AG04449 (cell line): ENCODE measurements at places on chromosomes 2 and 18.

GRCh38 chr2:11832531-11832930 lies 86.1 kb downstream of the LPIN1 start:
- DNase-seq = no peak

DNA sequence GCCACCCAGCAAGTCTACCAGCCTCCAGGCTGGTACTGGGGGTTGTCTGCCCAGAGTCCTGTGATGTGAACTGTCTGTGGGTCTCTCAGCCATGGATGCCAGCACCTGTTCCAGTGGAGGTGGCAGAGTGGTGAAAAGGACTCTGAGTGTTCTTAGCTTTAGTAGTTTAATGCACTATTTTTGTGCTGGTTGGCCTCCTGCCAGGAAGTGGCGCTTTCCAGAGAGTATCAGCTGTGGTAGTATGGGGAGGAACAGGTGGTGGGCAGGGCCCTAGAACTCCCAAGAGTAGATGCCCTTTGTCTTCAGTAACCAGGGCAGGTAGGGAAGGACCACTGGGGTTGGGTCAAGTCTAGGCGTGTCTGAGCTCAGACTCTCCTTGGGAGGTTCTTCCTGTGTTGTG lies 356.7 kb downstream of the STK39 start:
- DNase-seq = no peak

DNA sequence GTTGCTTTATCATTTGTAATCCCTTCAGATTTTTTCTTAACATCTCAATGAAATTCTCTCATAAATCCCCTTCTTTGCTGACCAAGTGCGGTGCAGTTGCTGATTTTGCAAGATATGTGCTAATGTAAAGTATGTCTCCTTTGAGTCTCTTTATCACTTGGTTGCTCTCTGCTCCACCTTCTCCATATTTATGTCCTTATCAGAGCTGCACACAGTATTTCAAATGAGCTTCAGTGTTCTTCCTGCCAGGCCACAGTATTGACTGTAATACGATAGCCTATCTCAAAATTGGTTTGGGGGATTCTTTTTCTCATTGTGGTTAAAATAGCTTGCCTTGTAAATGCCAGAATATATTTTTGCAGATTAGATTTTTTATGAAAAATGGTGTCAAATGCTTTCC lies 32.2 kb downstream of the MAIP1 start:
- DNase-seq = no peak

DNA sequence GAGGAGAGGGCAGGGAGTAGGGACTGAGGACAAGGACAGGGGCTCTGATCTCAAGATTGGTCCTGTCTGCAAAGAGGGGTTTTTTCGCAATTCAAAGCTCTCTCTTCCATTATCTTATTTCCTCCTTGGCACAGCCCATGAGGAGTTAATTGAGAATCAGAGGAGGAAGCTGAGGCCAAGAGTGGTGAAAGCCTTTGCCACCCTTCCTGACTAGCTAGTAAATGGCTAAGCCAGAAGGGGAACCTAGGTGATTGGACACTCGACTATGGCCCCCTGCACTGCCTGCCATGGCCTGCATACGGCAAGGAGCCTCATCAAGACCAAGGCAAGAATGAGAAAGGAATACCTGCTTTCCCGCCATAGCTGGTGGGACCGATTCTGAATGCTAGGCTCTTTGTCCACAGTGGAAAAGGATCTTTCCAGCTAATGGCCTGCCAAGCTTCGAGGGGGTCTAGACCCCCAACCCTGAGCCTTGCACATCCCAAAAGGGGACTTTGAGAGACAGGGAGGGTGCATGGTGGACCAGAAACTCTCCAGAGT lies 237.9 kb downstream of the HAUS1 start:
- no peak for DNase-seq

DNA sequence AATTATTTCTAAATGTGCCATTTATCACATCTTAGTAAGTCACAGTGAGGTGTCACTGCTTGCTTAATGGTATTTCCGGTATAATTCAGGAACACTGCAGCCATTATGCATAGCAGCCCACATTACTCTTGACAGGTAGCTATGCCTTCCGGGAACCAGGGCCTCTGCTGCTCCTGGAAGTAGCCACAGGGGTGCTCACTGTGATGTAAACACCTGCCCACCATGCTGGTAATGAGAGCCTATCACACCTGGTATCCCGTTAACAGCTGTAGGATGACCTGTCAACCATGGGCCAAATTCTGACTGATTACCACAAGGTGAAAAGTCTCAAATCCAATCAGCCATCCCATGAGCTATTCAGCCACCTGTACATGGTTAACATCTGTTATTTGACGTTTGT lies 647.0 kb upstream of the NXPH2 start:
- DNase-seq = no peak

DNA sequence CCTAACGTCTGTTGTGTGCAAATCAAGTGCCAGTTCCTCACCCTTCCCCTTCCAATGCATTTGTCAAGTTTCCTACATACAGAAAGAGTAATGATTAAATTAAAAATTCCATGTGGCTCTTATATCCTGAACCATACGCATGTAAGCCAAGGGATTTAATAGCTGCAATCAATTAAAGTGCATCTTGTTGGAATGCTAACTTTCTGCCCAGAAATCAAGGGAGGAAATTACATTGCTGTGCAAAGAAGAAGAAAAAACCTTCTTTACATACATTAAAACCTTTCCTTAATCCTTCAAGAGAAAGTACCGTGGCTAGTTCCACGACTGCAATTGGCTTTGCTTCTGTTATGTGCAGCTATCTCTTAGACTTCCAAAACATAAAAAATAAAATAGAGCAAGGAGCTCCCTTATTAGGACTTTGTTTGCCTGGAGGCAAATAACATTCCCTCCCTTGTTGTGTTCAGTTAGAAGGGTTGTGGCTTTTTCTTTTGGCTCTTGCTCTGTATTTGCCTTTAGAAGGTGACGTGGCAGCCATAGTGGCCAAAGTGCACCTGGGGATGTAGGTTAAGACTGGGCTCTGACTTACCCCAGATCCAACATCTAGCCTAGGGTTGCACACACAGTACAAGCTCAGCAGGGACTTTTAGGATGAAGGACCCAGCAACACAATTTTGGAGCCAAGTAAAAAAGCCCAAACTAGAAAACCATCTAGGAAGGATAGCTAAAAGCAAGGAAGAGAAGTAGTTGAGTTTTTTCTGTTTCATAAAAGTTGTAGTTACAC lies 158.3 kb downstream of the ANTXR1 start:
- no peak for DNase-seq

DNA sequence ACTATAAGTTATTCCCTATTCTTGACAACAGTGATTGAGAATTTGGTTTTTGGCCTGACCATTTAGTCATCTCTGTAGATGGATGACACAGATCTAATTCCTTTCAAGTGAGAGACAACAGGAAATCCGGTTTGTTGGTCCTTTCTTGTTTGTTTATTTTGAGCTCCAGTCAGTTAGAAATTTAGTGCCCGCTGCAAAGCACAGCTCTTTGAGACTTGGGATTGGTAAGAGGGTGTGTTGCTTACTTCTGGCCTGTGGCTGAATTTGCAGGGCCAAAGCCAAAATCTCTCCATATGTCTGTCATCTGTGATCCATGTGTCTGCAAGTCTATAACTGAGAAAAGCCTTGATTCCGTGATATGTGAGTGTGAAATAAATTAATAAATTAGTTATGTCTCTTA lies 74.3 kb downstream of the BIN1 start:
- DNase-seq = no peak

DNA sequence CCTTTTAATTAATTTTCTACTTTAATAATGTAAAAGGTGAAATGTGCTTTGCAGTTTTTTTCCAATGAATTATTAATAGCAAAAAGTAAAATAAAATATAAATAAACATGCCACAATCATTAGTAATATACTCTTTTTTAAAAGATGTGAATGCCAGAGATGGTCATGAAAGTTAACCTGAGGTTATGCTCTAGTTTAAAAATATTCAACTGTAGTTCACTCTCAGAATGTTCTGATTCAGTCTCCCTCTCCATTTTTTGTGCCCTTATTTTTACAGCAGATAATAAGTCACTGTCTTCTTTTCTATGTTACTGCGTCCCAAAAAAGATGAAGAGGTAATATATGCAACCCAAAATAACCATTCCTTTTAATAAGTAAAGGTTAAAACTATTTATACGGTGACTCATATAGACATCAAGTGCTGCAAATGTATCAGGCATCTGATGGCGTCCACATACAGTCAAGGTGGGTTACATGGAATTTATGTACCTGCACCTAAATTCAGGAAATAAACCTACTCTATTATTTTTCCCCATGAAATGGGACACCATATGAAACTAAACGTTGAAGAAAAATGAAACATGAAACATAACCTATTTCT lies 153.6 kb upstream of the ZNF804A start:
- DNase-seq = no peak

DNA sequence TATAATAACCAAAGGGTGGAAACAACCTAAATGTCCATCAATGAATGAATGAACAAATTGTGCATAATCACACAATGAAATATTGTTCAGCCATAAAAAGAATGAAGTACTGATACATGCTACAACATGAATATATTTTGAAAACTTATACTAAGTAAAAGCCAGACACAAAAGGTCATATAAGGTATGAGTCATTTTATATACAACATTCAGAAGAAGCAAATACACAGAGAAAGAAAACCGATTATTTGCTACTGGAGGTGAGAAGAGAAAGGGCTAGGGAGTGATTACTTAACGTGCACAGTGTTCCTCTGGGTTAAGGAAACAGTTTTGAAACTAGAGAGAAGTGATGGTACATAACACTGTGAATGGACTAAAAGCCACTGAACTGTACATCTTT lies 105.3 kb downstream of the GORASP2 start:
- DNase-seq = no peak

GRCh38 chr2:201699416-201699815 lies 972 bp upstream of the MPP4 start:
- DNase-seq = no peak

GRCh38 chr2:24836706-24837105 lies 43.5 kb downstream of the CENPO start:
- no peak for DNase-seq

DNA sequence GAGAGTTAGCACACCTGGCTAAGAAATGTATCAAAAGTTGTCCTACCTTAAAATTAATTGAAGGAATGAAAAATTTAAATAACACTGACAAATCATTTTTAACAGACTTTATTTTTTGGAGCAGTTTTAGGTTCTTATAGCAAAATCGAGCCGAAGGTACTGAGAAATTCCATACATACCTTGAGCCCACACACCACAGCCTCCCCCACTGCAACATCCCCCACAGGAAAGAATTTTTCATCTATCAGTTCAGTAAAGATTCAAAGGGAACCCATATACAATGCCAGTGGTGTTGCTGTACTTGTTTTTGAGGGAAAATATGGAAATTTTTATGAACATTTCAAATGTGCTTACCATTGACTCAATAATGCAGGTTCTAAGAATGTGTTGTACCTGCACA lies 169.8 kb upstream of the HS6ST1 start:
- no peak for DNase-seq

GRCh38 chr2:161564906-161565305 lies 59.3 kb upstream of the SLC4A10 start:
- DNase-seq = no peak

DNA sequence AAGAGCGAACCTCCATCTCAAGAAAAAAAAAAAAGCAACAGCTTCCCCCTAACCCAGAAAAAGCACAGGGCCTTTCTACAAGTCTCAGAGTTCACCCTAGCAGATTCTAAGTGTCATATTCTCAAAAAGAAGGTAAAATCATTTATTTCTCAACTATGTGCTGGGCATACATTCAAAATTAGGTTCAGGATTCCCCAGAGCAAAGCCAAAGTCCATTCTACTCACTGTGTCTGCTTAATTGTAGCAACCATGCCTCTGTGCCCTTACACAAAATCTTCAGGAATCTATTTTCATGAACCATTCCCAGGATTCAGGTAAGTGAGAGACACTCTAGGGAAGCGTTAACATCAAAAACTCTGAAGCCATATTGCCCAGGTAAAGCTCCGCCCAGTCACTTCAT lies 40.0 kb downstream of the CPO start:
- no peak for DNase-seq

GRCh38 chr2:227612546-227613271 lies 1.9 kb downstream of the SCYGR3 start:
- no peak for DNase-seq

DNA sequence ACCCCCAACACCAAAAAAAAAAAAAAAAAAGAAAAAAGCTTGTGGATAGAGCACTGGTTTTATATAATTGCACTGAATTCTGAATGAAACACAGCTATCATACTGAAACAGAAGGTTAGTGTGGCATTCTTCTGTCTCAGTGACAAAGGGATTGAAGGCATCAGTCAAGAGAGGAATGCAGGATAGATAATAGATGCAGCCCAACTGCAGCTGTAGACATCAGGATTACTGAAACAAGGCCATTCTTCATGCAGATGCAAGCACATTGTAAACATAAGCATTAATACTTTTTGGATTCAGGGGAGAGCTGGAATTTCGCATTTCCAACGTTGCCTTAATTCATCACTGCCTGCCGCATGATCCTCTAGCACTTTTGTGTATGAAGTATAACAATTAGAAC lies 897.4 kb upstream of the KLHL29 start:
- DNase-seq = no peak

GRCh38 chr2:128642316-128642715 lies 323.6 kb upstream of the HS6ST1 start:
- DNase-seq = no peak

DNA sequence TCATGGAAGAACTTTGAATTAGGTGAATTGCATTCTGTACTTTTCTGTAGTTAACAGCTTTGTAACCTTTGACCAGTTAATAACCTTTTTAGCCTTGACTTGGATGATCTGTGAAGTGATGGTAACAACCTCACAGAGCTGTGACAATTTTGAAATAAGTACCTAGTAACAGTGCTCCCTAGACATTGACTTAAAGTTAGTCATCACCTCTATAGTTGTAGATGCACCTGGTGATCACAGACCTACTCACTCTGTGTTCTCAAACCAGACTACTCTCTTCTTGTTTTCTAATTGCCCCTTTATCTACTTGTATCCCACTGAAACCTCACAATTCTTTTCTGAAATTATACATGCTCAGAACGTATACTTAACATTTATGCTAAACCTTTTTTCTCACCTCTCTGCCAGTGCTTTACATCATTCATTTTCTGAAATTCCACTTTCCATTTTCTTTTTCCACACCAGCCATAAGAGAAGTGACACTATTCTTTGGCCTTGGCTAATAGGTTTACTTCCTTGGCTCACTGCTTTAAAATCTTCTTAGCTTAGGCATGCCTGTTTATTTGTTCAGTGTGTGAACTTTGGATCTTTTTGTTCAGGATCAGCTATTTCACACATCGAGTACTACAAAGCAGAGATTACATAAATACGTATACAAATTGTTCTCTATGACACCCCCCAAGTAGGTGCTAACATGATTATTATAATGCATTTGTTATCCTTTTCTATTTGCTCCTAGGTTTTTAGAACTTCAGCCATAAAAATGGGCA lies 9.3 kb downstream of the YPEL5 start:
- no peak for DNase-seq

- no peak for DNase-seq
Observed at GRCh38 chr18:23580677-23581367, 5.5 kb downstream of the NPC1 start.

DNA sequence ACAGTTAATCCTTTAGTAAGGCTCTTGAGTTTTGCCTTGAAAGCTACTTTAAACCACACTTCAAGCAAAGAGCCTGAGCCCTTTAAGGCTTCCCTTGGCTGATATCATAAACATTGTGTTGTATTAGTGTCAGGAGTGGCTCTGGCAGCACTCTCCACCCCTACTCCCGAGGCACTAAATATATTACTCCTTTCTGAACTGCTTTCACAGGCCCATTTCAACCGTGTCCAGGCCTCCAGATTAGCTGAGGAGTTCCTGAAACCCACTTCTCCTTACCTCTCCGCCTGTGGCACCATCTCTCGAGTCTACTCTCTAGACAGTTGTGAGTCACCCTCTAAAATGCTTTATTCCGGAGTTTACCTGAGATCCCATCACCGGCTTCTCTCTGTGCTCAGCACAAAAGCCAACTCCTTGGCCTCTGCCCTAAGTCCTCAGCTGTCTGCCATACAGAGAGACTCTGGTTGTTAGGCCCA lies 14.4 kb upstream of the STON1 start:
- DNase-seq = no peak
